Activated naive CD8-positive, alpha-beta T cell treated with anti-CD3 and anti-CD28 coated beads, Interleukin-2, amount 50 U/mL, for 24 hours (primary cell): ENCODE measurements at places on chromosomes 12 and 14.

GRCh38 chr14:51616256-51616655 is 35.5 kb upstream of the FRMD6 start:
- no peak for DNase-seq

GRCh38 chr14:80956922-80957321 is 1.5 kb downstream of the TSHR start:
- DNase-seq, result no peak

DNA sequence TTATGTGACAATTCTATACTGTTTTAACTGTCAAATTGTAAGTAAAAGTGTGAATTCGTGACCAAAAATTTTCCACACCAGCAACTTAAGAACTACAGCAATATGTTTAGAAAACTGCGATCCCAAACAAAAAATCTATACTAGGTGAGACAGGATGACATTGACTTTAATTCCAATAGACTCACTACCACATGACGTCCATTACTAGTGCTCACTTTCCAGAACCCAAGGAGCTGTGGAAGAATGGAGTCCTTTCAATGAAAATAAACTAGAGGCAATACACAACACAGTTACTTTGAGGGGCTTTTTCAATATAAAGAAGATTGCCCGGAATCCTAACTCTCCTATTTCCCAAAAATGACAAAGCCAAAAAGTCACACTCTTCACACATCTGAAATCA is 1.4 kb downstream of the EPS8 start:
- no peak for DNase-seq

DNA sequence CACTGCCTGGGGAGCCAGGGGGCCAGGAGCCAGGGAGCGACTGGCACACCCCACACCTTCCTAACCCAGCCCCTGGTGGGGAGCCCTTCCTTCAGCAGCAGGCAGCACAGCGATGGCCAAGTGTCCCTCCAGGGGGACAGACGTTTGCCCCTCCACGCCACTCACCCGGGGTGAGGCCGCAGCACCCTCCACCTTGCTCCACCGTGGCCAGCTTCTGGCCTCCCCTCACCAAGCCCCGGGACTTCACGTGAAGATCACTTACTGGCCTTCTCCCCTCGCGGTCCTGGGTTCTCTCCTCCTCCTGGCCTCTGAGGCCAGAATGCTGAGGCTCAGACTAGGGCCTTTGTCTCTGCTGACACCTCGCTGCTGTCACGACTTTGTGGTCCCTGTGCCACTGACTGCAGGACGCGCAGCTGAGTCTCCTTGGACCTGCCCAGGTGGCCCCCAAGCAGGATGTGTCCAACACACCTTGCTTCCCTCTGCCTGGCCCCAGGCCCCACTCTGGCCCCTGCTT is 3.5 kb upstream of the ASPG start:
- no peak for DNase-seq

- no peak for DNase-seq
These were observed 12.1 kb upstream of the KCNMB4 start for GRCh38 chr12:70353780-70354660.

- no peak for DNase-seq
These were observed 47.0 kb downstream of the TMEM132C start for GRCh38 chr12:128313931-128314330.

GRCh38 chr14:93094121-93094918 is 21.4 kb downstream of the ITPK1 start:
- no peak for DNase-seq

GRCh38 chr14:54639611-54640010 is 72.7 kb downstream of the SAMD4A start:
- DNase-seq, result no peak

GRCh38 chr12:29957835-29958234 is 174.1 kb upstream of the TMTC1 start:
- no peak for DNase-seq

DNA sequence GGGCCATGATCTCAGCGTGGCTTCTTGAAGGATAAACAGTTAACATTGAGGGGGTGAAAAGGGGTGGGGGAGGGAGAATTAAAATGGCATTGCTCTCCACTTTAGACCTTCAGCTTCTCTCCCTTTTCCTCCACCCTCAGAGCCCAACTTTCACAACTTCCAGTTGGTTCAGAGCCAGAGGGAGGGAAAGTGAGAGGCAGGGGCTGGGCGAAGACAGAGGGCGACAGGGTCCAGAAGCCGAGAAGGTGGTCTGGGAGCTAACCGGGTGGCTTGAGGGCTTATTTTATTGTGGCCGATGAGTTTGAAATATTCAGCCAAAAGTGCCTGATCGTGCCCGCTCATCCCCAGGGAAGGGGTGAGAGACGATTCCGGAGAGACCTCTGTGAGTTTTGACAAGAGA is 4.1 kb downstream of the BMP4 start:
- no peak for DNase-seq

GRCh38 chr14:48731260-48731659 is 854.9 kb downstream of the RPS29 start:
- DNase-seq, result no peak

DNA sequence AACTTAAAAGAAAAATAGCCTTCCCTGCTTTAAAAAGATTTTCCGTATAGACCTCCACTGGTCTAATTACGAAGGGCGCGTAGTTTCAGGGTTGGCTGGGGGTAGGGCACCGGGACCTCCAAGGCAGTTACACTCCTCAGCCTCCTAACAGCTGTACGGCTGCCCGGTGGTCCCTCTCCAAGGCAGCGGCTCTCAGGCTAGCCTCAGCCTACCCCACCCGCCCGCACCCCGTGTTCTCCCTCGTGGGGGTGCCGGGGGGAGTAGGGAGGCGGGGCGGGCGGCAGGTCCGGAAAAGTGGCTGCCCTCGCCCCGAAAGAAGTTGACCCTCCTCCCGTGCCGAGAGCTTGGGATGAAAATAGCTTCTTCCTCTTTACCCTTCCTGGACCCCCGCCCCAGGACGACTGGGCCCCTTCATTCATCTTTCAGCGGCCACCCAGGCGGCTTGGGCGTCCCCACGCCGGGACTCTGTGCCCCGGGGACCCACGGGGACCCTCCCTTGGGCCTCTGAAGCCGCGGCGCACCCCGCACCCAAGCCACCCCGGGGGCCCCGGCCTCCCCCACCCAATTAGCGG is 991 bp upstream of the RCOR1 start:
- DNase-seq, result peak; percentile 47

GRCh38 chr12:74408601-74409166 is 129.0 kb upstream of the ATXN7L3B start:
- no peak for DNase-seq

- DNase-seq, result no peak
These were observed 130.1 kb downstream of the SAMD4A start for GRCh38 chr14:54697001-54697400.

DNA sequence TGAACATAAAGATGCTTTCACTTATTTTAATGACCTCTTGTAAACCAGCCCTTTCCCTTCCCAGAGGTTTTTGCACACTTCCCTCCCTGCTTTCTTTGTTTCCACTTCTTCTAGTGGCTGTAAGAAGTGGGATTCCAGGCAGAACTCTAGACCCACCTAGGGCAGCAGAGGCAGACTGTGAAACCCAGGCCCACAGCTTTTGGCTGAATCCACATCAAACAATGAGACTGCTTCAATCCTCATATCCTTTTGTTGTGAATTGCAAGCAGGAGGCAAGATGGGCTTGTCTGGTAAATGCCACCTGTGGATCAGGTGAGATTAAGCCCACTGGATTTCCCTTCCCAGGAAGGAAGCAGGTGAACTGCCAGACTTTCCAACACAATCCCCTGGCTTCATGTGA is 12.8 kb downstream of the CCDC177 start:
- DNase-seq, result no peak

GRCh38 chr14:100165376-100165775 is 5.9 kb upstream of the DEGS2 start:
- no peak for DNase-seq

DNA sequence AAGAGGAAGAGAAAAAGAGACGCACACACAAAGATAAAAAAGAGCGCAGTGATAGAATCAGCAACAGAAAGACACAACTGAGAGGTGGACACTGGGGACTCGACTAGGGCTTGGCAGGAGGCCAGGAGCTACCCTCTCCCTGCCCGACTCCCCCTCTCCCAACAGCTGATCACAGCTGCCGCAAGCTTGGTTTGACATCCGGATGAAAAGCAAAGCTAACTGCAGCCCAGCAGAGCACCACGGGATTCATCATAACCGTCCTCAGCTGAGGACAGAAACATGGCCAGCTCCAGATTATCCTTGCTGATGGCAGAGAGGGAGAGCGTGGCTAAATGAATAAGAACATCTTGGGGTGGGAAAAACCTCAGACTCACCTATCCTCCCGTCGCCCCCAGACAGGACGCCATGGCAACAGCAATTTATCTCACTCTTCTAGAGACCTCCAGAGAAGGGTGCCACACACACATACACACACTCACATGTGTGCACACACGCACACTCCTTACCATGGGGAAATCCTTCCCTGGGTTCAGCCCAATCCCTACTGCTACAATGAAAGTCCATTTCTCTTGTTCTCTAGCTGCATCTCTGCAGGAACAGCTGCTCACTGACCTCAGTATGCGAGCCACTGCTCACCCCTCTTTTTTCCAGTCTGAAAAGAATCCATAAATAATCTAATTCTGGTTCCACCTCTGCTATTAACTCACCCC is 135.3 kb downstream of the NTF3 start:
- no peak for DNase-seq

GRCh38 chr12:114895827-114896226 is 211.9 kb upstream of the TBX3 start:
- no peak for DNase-seq

- DNase-seq, result no peak
These were observed 117.5 kb upstream of the FKBP4 start for GRCh38 chr12:2677142-2677880.

- DNase-seq, result peak; percentile 56
These were observed 755 bp downstream of the SETD1B start for GRCh38 chr12:121804417-121805111.

DNA sequence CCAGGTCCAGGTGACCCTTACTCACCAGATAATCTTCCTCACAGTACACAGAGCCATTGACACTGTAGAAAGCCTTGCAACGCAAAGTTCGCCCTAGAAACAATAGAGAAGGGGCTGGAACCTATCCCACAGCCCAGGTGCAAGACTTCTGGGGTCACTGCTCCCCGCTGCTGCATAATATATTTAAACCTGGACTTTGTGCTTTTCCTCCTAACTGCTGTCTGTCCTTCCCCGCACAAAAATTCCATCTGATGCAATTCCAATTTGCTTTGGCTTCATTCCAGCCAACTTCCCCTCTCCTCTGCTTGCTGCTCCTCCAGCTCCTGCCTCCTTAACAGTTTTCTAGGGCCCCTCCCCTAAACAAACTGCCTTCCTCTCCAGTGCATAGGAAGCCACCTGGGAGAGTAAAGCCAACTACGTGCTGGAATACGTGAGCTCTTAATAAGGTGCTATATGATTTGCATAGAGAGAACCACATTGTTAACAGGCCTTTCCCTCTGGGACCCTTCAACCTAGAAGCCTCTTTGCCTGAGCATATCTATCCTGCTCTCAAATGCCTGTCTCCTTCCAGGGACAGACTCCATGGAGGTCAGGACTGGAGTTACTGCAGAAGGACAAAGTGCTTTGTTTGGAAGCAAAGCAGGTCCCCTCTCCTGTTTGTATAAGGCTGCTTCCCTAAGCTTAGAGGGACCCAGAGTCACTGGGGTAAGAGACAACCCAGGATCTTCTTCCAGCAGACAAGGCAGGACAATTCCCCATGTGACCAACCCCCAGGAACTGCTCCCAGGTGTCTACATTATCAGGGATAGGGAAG is 5.5 kb downstream of the AJUBA start:
- DNase-seq, result no peak

DNA sequence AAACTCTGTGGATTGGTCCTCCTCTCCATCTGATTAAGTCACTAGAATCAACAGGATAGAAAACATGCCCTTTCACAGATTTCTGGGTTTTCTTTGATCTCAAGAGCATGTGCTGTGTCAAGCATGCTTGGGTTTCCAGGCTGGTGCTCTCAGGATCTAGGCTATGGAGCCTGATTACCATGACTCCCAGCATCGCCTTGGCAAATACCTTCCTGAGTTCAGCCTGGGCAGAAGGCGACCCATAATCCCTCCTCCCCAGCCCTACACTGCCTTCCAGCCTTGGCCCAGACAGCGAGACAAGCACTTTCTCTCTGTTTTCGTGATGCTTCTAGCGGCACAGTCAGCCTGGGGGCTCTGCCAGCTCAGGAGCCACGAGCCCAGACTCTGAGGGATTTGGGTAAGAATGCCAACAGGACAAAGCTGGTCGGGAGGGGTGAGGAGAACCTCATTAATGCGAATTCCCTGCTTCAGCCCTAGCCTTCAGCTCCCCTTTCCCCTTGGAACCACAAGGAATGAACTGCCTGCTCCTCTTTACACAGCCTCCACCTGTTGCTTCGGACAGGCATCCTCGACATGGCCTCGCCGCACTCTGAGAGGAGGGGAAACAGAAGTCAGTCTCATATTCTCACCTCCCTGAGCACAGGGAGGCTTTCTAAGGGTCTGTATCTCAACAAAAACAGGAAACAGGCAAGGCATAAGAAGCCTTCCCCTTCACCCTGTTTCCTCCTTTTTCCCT is 227.1 kb downstream of the MSRB3 start:
- no peak for DNase-seq

DNA sequence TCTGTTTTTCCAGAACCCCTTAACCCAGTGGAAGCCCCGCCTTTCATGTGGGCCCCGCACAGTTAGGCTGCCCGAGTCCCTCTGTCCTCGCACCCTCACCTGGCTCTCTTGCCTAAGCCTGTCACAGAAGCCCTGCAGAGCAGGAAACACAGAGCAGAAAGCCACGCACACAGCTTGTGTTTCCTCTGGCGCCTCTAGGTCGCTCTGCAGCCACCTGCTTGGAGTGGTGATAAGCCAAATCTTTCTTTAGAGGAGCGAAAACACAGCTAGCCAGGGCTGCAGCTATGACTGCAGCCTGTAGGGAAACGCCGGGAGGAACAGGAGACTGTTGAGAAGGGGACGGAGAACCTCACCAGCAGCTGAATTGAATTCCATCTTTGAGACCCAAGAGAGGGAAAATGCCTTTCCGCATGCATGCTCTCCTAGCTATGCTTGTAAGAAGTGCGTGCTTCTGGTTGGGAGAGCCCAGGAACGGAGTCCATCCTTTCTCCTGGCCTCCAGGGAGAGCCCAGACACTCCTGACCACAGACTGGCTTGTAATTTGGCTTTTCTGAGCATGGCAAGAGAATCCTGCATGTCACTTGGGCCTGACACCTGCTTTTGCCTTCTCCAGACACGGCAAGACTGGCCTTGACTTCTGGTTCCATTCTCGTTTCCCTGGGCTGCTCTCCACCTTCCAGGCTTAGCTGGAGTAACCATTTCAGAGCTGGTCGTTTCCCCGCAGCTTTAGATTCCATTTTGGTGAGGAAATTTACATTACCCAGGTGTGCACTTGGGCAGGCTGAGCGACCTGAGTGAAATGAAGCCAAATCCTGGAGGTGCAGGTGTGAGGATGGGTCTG is 301.6 kb downstream of the CACNA1C start:
- DNase-seq, result no peak

GRCh38 chr14:105887692-105888091 is 361.3 kb downstream of the TMEM121 start:
- DNase-seq, result no peak

- no peak for DNase-seq
These were observed at the start of gene RNASE1 for GRCh38 chr14:20802341-20803084. Gene RNASE1 (minus strand): TSS chr14:20802844. CDS start chr14:20802068, 776 bp downstream.
